ENCODE measurements at places on chromosomes 6 and 20.

GRCh38 chr6:95548188-95548786, 29.0 kb upstream of the MANEA start:
- DNase-seq = no peak

DNA sequence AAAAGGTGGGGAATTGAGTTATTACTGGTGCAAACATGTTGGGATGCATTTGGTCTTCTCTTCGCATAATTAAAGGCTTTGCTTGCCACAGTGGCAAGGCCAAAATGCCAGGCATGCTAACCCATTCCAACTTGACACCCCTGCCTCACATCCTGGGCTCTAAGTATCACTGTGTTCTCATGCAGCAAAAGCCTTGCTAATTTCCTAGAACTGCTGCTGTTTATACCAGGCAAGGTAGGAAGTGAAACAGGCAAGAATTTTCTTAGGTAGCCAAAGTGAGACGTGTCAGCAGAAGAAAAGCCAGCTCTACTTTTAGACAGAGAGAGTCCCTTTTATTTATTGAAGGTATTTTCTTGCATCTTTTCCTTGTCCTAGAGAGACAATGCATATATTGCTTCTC, 41.2 kb downstream of the LYRM2 start:
- no peak for DNase-seq

DNA sequence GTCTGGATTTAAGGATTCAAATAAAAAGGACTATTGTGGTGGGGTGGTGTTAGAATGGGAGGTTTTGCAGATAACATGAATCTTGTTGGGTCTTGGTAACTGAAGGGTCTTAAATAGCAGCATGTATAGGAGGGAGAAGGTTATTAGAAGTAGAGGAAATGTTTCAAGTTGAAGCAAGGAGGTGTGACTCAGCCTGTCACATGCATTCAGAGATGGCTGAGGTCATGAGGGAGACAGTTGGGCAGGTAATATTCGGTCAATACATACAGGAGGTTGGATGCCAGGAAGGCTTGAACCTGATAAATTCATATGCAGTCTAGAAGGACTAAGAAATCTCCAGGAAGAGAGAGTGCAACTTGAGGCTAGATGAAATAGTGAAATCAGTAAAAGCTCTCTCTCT, 6.1 kb downstream of the KLHL31 start:
- DNase-seq = no peak

DNA sequence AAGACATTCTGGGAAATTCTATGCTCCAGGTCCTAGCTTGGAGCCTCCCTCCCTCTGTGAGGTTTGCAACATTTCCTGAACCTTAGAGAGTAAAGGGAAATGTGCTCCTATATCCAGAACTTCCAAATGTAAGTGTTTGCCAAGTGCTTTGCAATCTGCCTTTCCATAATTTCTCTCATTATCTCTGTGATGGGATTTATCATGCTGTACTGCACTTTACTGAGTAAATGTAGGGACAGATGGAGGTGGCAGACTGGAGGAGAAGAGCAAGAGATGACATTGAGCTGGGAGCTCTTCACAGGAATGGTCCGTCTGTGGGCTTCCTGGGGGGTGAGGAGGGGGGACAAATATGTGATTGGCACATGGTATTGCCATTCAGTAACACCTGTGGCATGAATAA, 184.3 kb downstream of the SOX4 start:
- no peak for DNase-seq

- DNase-seq = no peak
These were observed 614.5 kb downstream of the PKHD1 start for GRCh38 chr6:51472745-51473487.

Data from stimulated activated CD4-positive, alpha-beta T cell treated with anti-CD3 and anti-CD28 coated beads, Interleukin-12 subunit alpha, Interleukin-12 subunit beta, amount 100 ng/mL, for 4 hours (primary cell).